ENCODE measurements at places on chromosomes 11 and 22. TPM values are rescaled to one million over a fixed set of nuclear protein-coding genes. Genes with fewer than 3 reads are reported as not detected.

DNA sequence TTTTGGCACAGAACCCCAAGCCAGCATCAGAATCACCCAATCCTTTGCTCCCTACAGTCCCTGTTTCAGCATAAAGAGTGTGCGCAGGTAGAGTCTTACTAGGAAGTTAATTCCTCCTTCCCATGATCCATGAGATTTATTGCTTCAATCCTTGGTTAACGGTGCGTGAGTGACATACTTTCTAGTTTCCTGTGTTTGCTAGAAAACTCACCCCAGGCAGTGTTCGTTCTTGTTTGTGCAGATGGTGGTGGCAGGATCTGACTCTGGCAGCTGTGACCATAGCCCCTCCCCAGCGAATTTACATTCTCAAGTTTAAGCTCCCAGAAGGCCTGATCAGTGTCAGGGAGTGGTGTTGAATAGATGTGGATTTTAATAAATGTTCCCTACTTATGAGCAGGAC is 106.7 kb upstream of the CCT8L2 start:
- DNase-seq = peak; percentile 90

- no peak for DNase-seq
Observed at GRCh38 chr11:74005721-74006517, 3.0 kb downstream of the UCP3 start.

DNA sequence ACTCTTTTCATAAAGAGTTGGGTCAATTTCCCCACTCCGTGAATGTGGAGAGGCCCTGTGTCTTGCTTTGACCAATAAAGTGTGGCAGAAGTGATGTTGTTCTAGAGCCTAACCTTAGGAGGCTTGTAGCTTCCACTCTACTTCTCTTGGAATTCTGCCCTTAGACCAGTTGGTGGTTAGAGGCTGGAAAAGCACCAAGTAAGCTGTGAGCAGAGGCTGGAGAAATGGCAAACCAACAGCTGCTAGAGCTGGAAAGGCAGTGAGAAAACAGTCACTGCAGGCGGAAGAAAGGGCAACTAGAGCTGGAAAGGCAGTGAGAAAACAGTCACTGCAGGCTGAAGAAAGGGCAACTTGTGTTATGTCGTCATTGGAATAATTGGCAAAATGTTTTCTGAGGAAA is 29.8 kb upstream of the MSANTD2 start:
- no peak for DNase-seq

GRCh38 chr11:86274999-86275398 is 27.0 kb upstream of the HIKESHI start:
- no peak for DNase-seq

Gene CNTF
- 0.41 TPM for polyA plus RNA-seq

Gene TBX1
- 0.45 TPM for polyA plus RNA-seq

DNA sequence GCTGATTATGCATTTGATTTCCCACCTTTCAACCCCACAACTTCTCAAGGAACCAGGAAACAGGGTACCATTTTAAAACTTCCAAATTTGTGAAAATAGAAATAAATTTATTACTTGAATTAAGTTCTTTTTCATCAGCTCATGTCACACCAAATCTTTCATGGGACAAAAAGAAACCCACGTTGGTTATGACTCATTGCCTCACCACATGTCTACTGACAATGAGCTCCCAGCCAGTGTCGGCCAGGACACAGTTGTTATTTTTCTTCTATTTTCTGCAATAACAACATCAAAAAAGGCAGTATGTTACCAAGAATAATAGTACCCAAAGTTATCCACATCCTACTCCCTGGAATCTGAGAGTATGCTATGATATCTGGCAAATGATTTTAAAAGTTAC is 17.3 kb downstream of the MS4A6A start:
- no peak for DNase-seq
